NCI-H82 (cell line): ENCODE measurements at places on chromosomes 4 and X.

GRCh38 chrX:39157796-39158195 is 356.5 kb downstream of the MID1IP1 start:
- DNase-seq: peak; percentile 13

- DNase-seq: no peak
These were observed 1.1 kb downstream of the TIMP1 start for GRCh38 chrX:47583240-47583861.

- DNase-seq: no peak
These were observed 70.6 kb downstream of the GPAT3 start for GRCh38 chr4:83606460-83606859.

DNA sequence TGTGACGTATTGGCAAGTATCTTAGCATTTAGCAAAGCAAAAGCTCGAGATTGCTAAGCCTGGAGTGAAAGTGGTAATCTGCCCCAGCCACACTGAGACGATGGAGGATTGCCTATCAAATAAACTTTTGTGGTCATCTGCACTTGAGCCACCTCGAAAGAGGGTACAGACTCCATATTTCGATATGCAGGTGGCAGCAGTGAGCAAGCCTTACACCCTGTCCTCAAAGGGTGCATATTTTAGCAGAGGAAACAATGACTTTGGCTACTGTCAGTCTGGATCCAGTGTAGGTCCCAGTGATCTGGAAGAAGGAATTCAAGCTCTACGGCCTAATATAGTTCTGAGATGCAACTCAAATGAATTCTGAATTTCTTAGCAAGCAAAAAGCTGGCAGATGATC is 153.9 kb downstream of the ATG4A start:
- peak; percentile 1 for DNase-seq

DNA sequence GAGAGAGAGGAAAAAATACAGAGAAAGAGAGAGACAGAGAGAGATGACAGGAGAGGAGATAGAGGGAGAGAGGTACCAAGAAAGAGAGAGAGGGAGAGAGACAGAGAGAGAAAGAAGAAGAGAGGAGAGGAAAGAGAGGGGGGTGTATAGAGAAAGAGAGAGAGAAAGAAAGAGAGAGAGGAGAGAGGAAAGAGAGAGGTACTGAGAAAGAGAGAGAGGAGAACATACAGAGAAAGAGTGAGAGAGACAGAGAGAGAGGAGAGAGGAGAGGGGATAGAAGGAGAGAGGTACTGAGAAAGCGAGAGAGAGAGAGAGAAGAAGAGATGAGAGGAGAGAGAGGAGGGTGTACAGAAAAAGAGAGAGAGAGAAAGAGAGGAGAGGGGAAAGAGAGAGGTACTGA is 269.4 kb downstream of the CRLF2 start:
- no peak for DNase-seq

GRCh38 chrX:130109429-130110378 is 593 bp downstream of the ELF4 start:
- DNase-seq: no peak

GRCh38 chr4:36385951-36386571 is 104.6 kb downstream of the DTHD1 start:
- DNase-seq: no peak

- DNase-seq: no peak
These were observed 156.5 kb upstream of the ATP6AP2 start for GRCh38 chrX:40424259-40424658.

DNA sequence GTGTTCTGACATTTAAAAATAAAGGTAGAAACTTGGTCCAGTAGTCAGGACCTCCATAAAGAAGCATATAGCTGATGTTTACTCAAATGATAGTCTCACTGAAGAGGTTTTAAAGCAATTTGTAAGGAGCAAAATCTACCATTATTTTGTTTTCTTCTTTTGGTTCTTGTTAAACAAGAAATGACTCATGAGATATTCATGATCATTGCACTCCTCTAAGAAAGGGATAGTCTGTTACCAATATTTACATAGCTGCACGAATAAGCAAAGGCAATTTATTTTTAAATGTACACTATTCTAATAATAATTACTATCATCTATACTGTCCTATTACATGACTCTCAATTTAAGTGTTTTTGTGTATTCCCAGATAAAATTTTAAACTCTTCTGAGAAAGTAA is 397.9 kb downstream of the FAM47B start:
- DNase-seq: no peak

- no peak for DNase-seq
These were observed 36.7 kb upstream of the MXD4 start for GRCh38 chr4:2298532-2298991.

- DNase-seq: no peak
These were observed 10.7 kb downstream of the AP1S2 start for GRCh38 chrX:15843960-15844359.

DNA sequence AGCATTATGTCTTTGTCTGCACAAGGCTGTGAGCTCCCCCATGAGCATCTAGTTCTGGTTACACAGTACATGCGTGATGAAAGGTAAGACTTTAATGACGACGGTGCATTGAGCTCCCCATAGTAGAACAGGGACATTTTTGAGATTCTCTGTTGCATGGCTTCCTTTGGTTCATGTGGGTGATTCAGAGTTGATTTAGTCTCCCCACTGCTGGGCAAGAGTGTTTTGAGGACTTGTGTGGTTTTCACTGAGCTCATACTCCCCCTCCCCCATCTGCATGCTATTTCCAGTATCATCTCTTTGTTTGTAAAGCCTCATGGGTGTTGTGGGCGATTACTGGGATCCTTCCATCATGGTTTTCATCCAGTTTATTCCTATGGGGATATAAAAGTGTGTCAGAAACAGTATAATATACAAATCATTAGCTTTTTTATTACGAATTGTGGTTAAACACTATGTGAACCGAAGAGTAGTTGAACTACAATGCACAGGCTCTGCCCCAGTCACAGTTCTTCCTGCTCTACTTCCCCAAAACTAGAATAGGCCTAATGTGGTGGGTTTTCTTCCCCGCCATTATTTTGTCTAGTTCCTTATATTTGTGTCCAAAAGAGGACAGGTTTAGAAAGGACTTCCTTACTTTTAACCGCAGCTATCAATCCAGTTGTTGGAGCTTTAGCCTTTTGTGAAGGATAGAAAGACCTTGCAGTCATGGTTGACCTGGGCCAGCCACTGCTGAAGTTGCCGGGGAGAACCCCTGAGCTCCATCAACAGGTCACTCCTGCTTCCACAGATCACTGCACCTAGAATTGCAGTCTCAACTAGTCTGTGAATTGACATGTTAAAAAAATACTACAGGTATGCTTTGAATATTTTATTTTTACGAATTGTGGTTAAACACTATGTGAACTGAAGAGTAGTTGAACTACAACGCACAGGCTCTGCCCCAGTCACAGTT is 30.4 kb downstream of the KIT start:
- DNase-seq: no peak

- DNase-seq: no peak
These were observed 56.4 kb downstream of the FBXW7 start for GRCh38 chr4:152479428-152480026.

- DNase-seq: peak; percentile 9
These were observed 555.6 kb downstream of the PPARGC1A start for GRCh38 chr4:23333946-23334878.

DNA sequence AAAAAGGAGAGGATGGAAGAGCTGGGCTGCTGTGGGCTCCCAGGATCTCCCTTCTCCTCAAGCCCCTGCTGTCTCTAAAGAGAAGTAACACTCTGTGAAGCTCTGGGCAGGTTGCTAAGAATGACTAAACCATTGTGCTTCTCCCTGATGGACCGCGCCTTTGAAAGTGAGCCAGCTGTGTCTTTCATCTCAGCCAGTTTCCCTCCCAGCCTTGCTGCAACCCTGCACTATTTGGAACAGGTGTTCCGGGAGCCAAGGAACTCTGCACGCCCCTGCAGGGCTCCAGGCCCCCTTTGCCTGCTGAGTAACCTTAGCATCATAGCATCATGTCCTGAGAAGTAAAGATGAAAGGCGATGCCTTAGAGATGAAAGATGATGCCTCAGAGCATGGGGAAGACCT is 39.7 kb downstream of the SMIM20 start:
- no peak for DNase-seq

DNA sequence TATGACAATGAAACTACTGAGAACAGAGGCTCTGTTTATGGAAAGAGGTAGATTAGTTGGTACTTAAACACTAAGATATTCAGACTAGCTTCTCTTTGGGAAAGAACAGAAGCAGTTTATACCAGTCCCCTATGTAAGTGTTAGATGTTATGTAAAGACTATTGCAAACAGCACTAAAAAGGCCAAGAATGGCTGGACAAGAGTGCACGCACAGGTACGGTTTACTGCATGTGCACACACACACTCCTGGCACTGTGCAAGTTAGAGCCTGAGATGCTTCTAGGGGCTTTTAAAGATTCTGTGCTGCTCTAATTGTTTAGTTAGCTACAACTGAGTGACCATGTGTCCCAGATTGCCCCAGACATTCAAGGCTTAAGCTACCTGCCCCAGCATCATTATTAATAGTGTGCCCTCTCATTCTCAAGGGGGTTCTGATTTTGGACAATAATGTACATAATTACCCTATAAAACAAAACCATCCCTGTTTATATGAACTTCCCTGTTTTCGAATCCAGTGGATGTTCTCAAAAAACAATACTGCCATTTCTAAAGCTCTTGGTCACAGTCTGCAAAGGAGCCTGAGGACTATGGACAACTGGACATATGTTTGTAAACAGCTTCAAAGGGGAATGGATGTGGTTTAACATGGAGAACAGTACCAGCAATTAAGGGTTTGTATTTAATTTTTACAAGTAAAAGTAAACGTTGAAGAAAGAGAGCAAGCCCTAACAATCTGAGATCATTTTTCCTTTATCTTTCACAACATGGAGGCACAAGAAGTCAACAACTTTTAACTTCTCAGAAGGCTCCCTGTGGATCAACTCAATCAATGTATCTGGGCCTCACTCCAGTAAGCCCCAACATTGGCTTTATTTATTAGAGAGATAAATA is 2.0 kb downstream of the SETD7 start:
- DNase-seq: peak; percentile 20

GRCh38 chrX:111850975-111851374 is 25.0 kb upstream of the TRPC5OS start:
- no peak for DNase-seq

GRCh38 chr4:2418650-2419571 is at the start of gene CFAP99:
Gene CFAP99 (plus strand): TSS chr4:2418955.
- peak; percentile 97 for DNase-seq

GRCh38 chrX:34770511-34770910 is 113.4 kb upstream of the TMEM47 start:
- DNase-seq: no peak

DNA sequence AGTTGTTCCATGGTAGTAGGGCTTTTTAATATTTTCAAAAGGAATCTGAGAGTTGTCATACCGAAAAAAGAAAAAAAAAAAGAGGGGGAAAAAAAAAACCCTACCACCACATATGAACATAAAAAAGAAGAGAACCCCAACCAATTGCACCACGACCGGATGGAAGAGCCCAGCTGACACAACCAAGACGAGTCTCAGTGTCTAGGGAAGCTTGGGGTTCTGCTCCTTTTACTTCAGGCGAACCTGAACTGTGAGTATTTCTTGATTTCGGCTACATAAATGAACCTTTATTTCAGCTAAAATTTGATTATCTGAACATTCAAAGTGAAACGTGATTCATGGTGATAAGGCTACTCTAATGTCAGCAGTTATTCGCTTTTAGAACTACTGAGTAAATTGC is at the start of gene GPR34:
TSS of gene GPR34 (plus strand) at position 139 of the 400 bp plus-strand sequence. CDS start 6,661 bp downstream, outside the sequence.
- no peak for DNase-seq

DNA sequence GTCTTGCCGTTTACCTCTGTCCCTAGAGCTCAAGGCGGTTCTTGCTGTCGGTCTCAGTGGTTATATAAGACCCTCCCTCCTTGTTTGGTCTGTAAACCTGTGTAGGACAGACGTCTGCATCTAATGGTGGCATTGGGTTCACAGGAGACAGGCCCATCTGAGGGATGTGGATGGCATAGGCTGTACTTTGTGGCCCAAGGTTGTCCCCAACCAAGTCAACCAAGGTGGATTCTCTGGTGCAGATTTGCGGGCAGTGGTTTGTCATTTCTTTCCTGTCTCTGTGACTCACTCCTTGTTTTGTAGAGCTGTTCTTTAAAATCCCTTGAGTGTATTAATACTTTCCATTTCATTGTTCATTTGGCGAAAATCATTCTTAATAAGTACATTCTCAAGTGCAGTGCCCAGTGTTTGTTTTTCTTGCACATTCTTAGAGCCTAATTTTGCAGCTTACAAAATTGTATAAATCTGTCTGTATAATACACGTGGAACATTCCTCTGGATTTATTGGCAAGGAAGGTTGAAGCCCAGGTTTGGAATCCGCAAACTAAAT is 68.0 kb upstream of the TLR2 start:
- no peak for DNase-seq

- no peak for DNase-seq
These were observed 528.6 kb downstream of the ANKRD50 start for GRCh38 chr4:124183926-124184325.

- DNase-seq: no peak
These were observed 566.3 kb upstream of the NR3C2 start for GRCh38 chr4:149008415-149009025.

DNA sequence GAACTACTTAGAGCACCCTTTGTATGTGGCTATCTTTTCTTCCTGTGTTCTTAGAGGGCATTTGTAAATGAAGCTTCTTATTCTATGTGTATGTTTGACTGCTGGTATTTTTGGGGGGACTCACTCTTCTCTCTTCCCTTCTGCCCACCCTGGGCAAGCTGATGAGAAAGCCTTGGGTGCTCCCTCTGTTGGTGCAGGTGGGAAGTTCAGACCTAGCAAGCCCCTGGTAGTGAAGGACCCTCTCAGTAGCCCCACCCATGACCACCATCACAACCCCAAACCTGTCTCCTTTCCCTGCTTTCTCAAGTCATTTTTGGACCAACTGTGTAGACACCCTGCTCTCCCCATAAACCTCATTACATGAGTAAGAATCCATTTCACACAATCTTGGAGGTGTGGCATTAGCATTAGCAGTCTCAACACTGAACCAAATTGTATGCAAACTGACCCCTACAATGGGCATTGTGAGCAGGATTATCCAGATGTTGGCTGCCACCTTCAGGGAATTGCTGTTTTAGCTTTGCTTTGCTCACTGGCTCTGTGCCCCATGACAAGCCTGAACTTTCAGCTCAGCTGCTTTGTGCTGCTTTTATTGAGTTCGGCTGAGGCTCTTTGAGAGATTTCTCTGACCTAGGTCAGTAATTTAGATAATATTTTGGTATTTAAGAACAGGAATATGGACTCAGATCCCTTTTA is 27.9 kb downstream of the TRIM61 start:
- DNase-seq: peak; percentile 39

GRCh38 chrX:106696502-106696901 is 30.0 kb upstream of the RNF128 start:
- no peak for DNase-seq

- DNase-seq: no peak
These were observed 324.8 kb upstream of the DDX53 start for GRCh38 chrX:22674932-22675331.

GRCh38 chr4:168849030-168849675 is 160.9 kb downstream of the CBR4 start:
- DNase-seq: peak; percentile 36

GRCh38 chr4:24677909-24678308 is 93.6 kb upstream of the DHX15 start:
- no peak for DNase-seq
